ENCODE measurements at places on chromosomes 2 and 18. TPM values are rescaled to one million over a fixed set of nuclear protein-coding genes. Genes with fewer than 3 reads are reported as not detected.
A peak's percentile ranks its signal among the peaks of the same experiment; 100 is the strongest.

DNA sequence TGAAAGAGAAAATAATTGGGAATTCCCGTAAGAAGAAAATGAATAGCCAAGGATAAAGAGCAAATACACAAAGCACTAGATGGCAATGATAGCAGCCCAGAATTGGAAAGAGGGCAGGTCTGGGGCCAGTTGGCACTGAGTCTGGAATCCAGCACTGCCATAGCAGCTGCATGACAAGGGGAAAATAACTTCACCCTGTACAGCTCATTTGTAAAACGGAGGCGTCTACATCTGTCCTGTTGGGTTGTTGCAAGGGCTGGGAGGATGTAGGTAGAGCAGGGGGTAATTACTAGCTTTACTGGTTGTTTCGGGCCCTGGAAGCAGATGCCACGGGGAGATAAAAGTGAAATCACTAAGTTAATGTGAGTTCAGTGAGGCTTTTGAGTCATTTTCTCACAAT lies 110.0 kb upstream of the RASGRP3 start:
- no peaks in the 10 kb centered on the region for H3K36me3 ChIP-seq
- H3K27ac ChIP-seq: no peak overlapping the region
- H3K4me1 ChIP-seq: no peaks in the 10 kb centered on the region
- no peaks in the 10 kb centered on the region for H3K27me3 ChIP-seq

GRCh38 chr2:69291004-69291650 lies 95.9 kb downstream of the GFPT1 start:
- H3K4me3 ChIP-seq: no peak overlapping the region
- peak overlapping the region; percentile 61 for H3K27ac ChIP-seq
- no peaks in the 10 kb centered on the region for H3K27me3 ChIP-seq
- H3K4me1 ChIP-seq: peaks cover 12% of the 10 kb centered on the region

DNA sequence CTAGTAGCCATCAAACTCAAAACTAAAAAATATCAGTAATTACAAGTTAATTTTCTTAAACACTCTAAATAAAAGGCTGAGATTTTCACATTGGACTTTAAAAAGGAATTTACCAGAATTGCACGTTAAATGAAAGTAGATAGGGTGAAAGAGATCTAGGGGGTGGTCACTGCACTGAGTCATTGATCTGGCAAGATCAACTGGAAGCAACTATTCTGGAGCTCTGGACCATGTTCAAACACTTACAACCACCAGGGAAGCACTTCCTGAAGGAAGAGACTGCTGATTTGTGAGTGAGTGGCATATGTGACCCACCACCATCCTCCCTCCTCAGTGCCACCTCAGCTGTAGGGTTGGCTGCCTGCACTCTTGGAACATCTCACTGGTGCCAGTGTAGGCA lies 111.8 kb downstream of the UGGT1 start:
- DNase-seq: no peak
- no peak overlapping the region for H3K4me3 ChIP-seq
- H3K27ac ChIP-seq: no peak overlapping the region
- no peaks in the 10 kb centered on the region for H3K36me3 ChIP-seq
- no peaks in the 10 kb centered on the region for H3K27me3 ChIP-seq
- H3K4me1 ChIP-seq: no peaks in the 10 kb centered on the region

- no peak overlapping the region for H3K4me3 ChIP-seq
- peak; percentile 72 for DNase-seq
- peaks cover 38% of the 10 kb centered on the region for H3K4me1 ChIP-seq
Observed at GRCh38 chr18:48230467-48231113, 178.6 kb downstream of the ZBTB7C start.

GRCh38 chr18:44652722-44653121 lies 28.0 kb upstream of the SETBP1 start:
- no peaks in the 10 kb centered on the region for H3K4me1 ChIP-seq
- no peaks in the 10 kb centered on the region for H3K36me3 ChIP-seq
- no peak overlapping the region for H3K4me3 ChIP-seq
- no peak for DNase-seq
- no peaks in the 10 kb centered on the region for H3K27me3 ChIP-seq
- no peak overlapping the region for H3K27ac ChIP-seq

DNA sequence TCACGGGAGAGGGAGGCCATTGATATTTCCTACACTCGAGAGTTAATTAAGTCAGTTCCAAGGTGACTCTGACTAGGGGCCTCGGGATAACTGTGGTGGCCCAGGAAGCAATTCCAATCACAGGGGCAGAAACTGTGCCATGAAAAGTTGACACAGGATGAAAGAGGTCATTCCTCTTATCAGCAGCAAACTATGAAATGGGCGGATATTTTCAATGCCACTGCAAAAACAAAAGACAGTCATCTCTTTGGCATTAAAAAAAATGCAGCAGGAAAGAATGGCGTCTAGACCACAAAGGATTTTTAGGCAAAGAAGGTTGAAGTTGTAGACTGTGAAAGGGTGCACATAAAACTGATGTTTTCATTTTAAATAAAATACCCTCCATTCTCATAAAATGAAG lies 50.0 kb downstream of the TGIF1 start:
- peaks cover 27% of the 10 kb centered on the region for H3K4me1 ChIP-seq
- H3K27me3 ChIP-seq: no peaks in the 10 kb centered on the region
- no peaks in the 10 kb centered on the region for H3K36me3 ChIP-seq
- no peak overlapping the region for H3K4me3 ChIP-seq
- H3K27ac ChIP-seq: peak overlapping the region; percentile 81

- H3K4me1 ChIP-seq: no peaks in the 10 kb centered on the region
- no peaks in the 10 kb centered on the region for H3K27me3 ChIP-seq
- H3K27ac ChIP-seq: no peak overlapping the region
- DNase-seq: no peak
Observed at GRCh38 chr18:69697069-69697468, 250.6 kb downstream of the CD226 start.

- no peaks in the 10 kb centered on the region for H3K4me1 ChIP-seq
- DNase-seq: no peak
- H3K27ac ChIP-seq: no peak overlapping the region
- no peak overlapping the region for H3K4me3 ChIP-seq
- no peaks in the 10 kb centered on the region for H3K36me3 ChIP-seq
Observed at GRCh38 chr2:191625016-191625415, 52.9 kb upstream of the NABP1 start.

GRCh38 chr2:54310311-54310710 lies 54.3 kb upstream of the TSPYL6 start:
- H3K27ac ChIP-seq: no peak overlapping the region
- no peaks in the 10 kb centered on the region for H3K36me3 ChIP-seq
- H3K27me3 ChIP-seq: no peaks in the 10 kb centered on the region
- peaks cover 10% of the 10 kb centered on the region for H3K4me1 ChIP-seq
- no peak for DNase-seq

GRCh38 chr18:3720159-3720558 lies 270.2 kb downstream of the TGIF1 start:
- peaks cover 6% of the 10 kb centered on the region for H3K4me1 ChIP-seq
- H3K4me3 ChIP-seq: no peak overlapping the region
- no peak overlapping the region for H3K27ac ChIP-seq
- no peaks in the 10 kb centered on the region for H3K36me3 ChIP-seq

- H3K4me1 ChIP-seq: no peaks in the 10 kb centered on the region
- no peak overlapping the region for H3K27ac ChIP-seq
- H3K4me3 ChIP-seq: no peak overlapping the region
- H3K36me3 ChIP-seq: no peaks in the 10 kb centered on the region
Observed at GRCh38 chr2:56232912-56233311, 49.1 kb downstream of the CCDC85A start.

- H3K27me3 ChIP-seq: no peaks in the 10 kb centered on the region
- H3K4me3 ChIP-seq: no peak overlapping the region
- H3K27ac ChIP-seq: no peak overlapping the region
- H3K4me1 ChIP-seq: no peaks in the 10 kb centered on the region
- no peak for DNase-seq
Observed at GRCh38 chr2:1503471-1504310, 90.4 kb downstream of the TPO start.

- peaks cover 27% of the 10 kb centered on the region for H3K4me1 ChIP-seq
- H3K4me3 ChIP-seq: no peak overlapping the region
Observed at GRCh38 chr2:24981411-24982136, 9.8 kb upstream of the DNAJC27 start.

DNA sequence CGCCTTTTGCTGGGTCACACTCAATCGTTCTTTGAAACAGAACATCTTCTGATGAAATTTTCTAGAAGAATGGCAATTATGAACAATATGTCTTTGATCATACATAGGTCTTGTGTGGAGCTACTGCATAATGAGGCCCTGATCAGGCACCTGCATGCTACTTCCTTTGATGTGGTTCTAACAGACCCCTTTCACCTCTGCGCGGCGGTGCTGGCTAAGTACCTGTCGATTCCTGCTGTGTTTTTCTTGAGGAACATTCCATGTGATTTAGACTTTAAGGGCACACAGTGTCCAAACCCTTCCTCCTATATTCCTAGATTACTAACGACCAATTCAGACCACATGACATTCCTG lies 532 bp downstream of the UGT1A5 start:
- no peaks in the 10 kb centered on the region for H3K4me1 ChIP-seq
- H3K27ac ChIP-seq: no peak overlapping the region
- peaks cover 32% of the 10 kb centered on the region for H3K27me3 ChIP-seq
- H3K4me3 ChIP-seq: no peak overlapping the region
- no peaks in the 10 kb centered on the region for H3K36me3 ChIP-seq
- no peak for DNase-seq

DNA sequence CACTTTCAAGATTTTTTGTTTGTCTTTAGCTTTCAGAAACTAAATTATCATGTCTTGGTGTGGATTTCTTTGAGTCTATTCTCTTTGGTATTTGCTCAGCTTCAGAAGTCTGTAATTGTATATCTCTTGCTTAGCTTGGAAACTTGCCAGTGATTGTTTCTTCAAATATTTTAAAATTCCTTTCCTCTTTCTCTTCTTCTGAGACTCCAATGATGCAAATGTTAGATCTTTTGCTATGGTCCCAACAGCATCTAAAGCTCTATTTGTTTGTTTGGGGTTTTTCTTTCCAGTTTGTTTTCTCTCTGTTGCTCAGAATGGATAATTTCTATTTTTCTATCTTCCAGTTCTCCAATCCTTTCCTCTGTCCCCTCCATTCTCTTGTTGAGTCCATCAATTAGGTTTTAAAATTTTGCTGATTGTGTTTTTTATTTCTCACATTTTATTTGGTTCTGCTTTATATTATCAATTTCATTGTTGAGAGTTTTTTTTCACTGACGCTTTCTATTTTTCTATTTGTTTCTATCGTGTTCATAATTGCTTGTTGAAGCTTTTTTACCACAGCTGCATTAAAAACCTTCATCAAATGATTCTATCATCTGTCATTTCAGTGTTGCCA lies 81.5 kb upstream of the DAPL1 start:
- no peaks in the 10 kb centered on the region for H3K27me3 ChIP-seq
- DNase-seq: no peak
- H3K36me3 ChIP-seq: no peaks in the 10 kb centered on the region
- H3K27ac ChIP-seq: no peak overlapping the region
- no peak overlapping the region for H3K4me3 ChIP-seq

DNA sequence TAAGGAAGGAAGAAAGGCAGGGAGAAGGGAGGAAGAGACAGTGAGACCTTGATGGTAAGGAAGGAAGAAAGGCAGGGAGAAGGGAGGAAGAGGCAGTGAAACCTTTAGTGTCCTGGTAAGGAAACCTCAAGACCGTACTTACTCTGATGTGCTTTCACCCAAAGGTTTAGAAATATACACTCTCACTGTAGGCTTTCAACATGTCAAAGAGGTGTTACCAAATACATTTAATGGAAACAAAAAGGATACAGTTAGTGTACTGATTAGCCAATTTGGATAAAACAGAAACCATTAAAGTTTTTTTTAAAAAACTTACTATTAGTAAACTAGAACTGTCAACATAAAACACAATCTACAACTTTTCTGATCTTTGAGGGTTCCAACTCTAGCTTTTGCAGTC lies 7.1 kb downstream of the FBXO15 start:
- no peaks in the 10 kb centered on the region for H3K36me3 ChIP-seq
- no peaks in the 10 kb centered on the region for H3K27me3 ChIP-seq
- H3K4me1 ChIP-seq: no peaks in the 10 kb centered on the region
- H3K27ac ChIP-seq: no peak overlapping the region

- DNase-seq: no peak
- no peaks in the 10 kb centered on the region for H3K36me3 ChIP-seq
- no peaks in the 10 kb centered on the region for H3K4me1 ChIP-seq
Observed at GRCh38 chr18:75029481-75029880, 179.5 kb downstream of the PTGR3 start.

DNA sequence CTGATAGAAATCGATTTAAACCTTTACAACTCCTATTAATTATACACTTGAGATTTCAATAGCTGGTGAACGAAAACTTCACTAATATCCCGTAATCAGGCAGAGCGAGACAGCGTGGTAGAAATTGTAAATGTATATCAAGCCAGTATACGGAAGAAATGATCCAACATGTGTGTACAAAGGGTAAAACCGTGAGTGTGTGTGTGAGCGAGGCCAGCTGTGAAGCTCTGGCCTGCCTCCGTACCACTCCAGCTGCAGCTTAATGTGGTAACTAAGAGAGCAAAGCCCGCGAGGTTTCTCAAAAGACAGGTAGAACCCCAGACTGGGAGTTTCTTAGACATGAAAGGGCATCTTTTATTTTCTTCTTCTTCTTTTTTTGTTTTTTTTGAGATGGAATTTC lies 52.3 kb upstream of the ZNF516 start:
- H3K27me3 ChIP-seq: no peaks in the 10 kb centered on the region
- no peak overlapping the region for H3K4me3 ChIP-seq
- no peaks in the 10 kb centered on the region for H3K36me3 ChIP-seq
- DNase-seq: no peak

- H3K27me3 ChIP-seq: no peaks in the 10 kb centered on the region
- no peaks in the 10 kb centered on the region for H3K4me1 ChIP-seq
- H3K4me3 ChIP-seq: no peak overlapping the region
- no peak overlapping the region for H3K27ac ChIP-seq
- H3K36me3 ChIP-seq: no peaks in the 10 kb centered on the region
Observed at GRCh38 chr18:3183103-3183717, 36.6 kb downstream of the MYOM1 start.

DNA sequence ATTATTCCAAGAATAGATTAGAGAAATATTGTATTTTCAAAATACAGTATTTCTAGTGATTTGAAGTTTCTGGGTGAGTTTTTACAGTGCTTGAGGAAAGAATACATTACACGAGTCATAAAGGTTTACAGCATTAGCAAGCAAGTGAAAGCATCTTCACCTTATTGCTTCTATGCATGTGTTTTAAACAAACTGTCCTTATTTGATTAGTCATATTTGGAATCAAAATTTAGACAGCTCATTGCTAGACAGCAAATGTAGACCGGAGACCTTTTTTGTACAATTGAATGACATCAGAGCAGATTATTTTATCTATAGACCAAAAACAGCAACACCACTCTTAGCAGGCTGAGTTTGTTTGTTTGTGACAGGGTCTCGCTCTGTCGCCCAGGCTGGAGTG lies 69.2 kb downstream of the FAM161A start:
- H3K4me1 ChIP-seq: no peaks in the 10 kb centered on the region
- no peaks in the 10 kb centered on the region for H3K27me3 ChIP-seq
- H3K4me3 ChIP-seq: no peak overlapping the region
- DNase-seq: no peak

The SCYGR4 gene
- total RNA-seq: not detected

The UCN gene
- total RNA-seq: 2.9 TPM

The SLC9A4 gene
- not detected for total RNA-seq

The PJVK gene
- total RNA-seq: 1.9 TPM

The GULP1 gene
- 66.7 TPM for total RNA-seq

The KLF11 gene
- 25.7 TPM for total RNA-seq

The CCL20 gene
- total RNA-seq: not detected

The CYP26B1 gene
- 7.8 TPM for total RNA-seq

Data from adrenal gland (tissue), 19 donors.